Body of pancreas (tissue), 4 donors: ENCODE measurements at places on chromosomes 2 and 18. TPM values are rescaled to one million over a fixed set of nuclear protein-coding genes. Genes with fewer than 3 reads are reported as not detected.

DNA sequence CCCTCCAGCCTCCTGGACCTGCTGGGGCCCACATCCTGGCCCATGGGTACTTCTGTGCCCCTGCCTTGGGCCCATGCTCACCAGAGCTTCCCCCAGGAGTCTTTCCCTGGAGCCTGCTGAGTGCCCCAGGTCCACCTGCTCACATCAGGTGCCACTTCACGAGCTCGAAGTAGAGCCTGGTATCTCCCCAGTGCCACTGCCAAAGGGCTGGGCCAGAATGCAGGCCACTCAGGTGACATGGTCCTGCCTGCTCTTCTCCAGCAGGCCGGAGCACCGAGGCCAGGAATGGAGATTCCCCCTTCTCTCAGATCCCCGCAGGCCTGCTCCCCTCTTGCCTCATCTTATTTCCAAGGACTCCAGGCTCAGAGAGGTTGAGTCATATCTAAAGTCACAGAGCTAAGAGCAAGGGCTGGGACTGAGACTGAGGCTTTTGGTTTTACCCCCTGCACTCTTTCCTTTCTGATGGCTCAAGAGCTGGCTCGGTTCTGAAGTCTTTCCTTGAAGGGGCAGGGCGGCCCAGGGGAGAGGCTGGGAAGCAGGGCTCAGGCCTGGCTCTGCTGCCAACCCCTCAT lies 79.2 kb downstream of the HS1BP3 start:
- no peak for DNase-seq

ST6GAL2 gene
- 0.52 TPM for total RNA-seq

DIPK1C gene
- not detected for total RNA-seq

DNA sequence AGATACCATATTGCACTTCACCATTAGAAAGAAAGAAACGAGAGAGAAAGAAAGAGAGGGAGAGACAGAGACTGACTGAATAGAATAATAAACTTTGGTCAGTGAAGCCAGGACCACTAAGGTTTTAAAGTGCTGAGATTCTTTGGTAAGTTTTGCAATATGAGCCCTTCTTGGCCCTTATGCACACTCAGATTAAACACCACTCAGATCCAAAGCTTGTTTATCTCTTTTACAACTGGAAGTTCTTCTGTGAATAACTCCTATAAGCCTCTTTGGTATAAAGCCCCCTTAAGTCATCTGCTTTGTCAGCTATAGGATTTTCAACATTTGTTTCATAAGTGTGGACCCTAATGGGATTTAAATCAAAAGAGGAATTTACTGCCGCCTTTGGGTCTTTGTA lies 40.8 kb downstream of the PID1 start:
- no peak for DNase-seq
